ENCODE measurements at places on chromosomes 12 and 14.

GRCh38 chr12:15584366-15585041 is 204.7 kb downstream of the EPS8 start:
- no peak for DNase-seq

GRCh38 chr14:87196436-87196835 is 796.5 kb downstream of the GALC start:
- no peak for DNase-seq

DNA sequence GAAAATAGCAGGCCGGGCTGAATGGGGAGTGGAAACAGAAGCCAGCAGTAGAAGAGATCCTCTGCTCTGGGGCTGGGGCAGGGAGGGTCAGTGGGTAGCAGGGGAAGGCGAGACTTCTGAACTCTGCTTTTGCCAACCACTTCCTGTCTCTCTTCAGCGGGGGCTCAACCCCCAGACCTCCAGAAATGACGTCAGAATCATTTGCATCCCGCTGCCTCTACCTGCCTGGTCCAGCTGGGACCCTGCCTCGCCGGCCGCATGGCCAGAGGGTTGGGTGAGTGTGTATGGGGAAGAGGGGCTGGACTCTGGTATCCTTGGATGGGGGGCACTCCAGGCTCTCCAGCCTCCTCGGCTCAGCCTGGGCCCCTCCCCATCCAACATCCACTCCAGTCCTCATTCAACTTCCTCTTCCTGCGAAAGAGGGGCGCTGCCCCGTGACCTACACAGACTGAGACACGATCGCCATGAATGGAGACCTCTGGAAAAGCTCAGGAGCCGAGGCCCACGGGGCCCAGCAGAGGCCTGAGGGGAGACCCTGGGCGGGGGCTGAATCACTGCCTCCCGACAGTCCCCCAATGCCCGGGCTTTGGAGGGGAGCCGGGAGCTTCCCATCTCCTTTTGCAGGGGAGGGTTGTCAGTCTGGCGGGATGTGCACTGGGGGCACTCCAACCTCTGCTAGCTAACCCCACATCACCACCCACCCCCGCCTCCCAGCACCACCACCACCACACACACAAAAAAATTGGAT is 458 bp upstream of the HOXC4 start:
- no peak for DNase-seq

GRCh38 chr12:48165089-48165981 is 8.0 kb upstream of the ASB8 start:
- DNase-seq = no peak

DNA sequence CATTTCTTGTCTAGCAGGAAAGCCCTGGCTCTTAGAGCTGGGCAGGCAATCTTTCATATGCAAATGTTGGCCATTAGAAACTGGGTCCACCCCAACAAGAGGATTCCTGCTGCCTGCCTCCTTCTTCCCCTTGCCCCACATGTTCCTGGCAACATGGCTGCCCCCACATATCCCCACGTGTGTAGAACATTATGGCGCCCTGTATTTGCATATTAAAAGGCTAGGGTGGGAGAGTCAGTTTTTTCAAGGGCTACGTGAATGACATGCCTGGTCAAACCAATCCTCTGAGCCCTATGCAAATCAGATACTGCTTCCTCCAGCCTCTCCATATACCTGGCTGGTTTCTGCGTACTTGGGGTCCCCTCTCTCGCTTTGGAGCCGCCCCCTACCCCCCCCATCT is 514.0 kb downstream of the FUT8 start:
- no peak for DNase-seq

GRCh38 chr12:122227341-122227740 is 1.5 kb upstream of the DIABLO start:
- no peak for DNase-seq
